ENCODE measurements at places on chromosomes 7 and 10. TPM values are rescaled to one million over a fixed set of nuclear protein-coding genes. Genes with fewer than 3 reads are reported as not detected.

The HOXA9 gene
- total RNA-seq = not detected

The ZSCAN21 gene
- 14.6 TPM for total RNA-seq

The SCART1 gene
- total RNA-seq = 1.7 TPM

The NIPSNAP2 gene
- total RNA-seq = 93.3 TPM

The MRPS16 gene
- 46.1 TPM for total RNA-seq

The PRPS1L1 gene
- not detected for total RNA-seq

The TMEM176A gene
- 36.9 TPM for total RNA-seq

The SPDYE16 gene
- total RNA-seq = 0.19 TPM

The SFTPA1 gene
- total RNA-seq = not detected

The EIF3A gene
- total RNA-seq = 118 TPM

The NPC1L1 gene
- total RNA-seq = not detected

The TRA2A gene
- 35.3 TPM for total RNA-seq

The STX1A gene
- total RNA-seq = 7.1 TPM

The RBP3 gene
- total RNA-seq = not detected

Measured in esophagus muscularis mucosa (tissue), 4 donors.